CD4-positive, alpha-beta memory T cell (primary cell): ENCODE measurements at places on chromosomes 6 and 20.

DNA sequence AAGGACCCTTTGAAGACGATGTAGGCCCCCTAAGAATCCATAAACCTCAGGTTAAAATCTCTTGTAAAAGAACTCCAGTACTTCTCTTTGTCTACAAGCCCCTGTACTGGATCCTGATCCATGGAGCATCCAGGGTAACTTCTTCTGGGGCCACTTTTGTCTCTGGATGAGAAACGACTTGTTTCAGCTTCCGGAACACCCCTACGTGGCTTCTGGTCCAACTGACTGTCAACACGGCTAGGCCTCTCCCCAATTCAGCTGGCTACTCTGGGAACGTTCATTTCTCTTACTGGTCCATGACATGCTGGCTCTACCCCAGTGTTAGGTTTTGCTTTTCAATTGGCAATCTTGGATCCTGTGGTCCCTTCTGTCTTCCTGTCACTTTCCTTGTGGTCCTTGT lies 198.0 kb downstream of the BACH2 start:
- DNase-seq, result no peak

- peak; percentile 40 for DNase-seq
Measured at GRCh38 chr6:107657755-107658461, 166.2 kb downstream of the SCML4 start.

GRCh38 chr6:47090881-47091280 lies 48.7 kb upstream of the ADGRF1 start:
- no peak for DNase-seq

DNA sequence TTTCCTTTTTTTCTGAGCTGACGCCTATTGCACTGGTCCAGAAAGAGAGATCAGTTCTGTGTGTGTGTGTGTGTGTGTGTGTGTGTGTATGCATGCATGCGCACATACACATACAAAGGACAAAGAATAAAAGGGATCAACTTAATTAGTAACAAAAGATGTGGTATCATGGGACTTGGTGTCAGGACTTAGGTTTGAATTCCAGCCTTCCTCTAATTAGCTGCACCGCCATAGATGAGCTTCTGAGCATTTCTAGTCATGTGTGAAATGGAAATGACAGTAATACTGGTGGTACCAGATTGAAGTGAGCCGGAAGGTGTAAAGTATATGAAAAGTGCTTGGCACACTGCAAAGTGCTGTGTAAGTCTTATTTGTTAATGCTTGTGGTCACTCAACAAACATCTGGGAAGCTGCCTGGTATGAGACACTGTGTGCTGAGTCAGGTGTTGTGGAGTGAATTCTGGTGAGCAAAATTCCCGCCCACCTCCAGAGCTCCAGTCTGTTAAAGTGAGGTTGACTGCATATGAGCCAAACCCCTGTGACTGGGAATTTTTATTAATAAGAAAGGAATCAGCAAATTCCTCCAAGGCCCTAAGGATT lies 12.4 kb downstream of the DAAM2 start:
- no peak for DNase-seq

- DNase-seq, result no peak
Measured at GRCh38 chr6:162147281-162147680, 580.3 kb downstream of the PRKN start.

- no peak for DNase-seq
Measured at GRCh38 chr6:83218646-83219045, 25.5 kb downstream of the RWDD2A start.

DNA sequence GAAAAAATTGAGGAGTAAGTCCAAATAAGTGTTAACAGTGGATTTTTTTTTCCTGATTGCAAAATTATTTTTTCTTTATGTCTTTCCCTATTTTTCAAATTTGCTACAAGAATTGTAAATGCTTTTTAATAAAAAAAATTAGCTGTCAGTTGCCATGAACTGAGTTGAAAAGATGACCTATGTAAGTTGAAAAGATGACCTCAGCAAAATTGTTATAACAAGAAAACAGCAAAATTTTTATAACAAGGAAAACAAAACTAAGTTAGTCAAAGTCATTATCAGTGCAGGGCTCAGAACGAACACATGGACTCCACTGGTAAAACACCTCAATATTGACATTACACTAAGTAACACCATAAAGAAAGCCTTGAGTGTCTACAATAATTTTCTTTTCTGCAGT lies 207.0 kb upstream of the HDDC2 start:
- DNase-seq, result no peak

DNA sequence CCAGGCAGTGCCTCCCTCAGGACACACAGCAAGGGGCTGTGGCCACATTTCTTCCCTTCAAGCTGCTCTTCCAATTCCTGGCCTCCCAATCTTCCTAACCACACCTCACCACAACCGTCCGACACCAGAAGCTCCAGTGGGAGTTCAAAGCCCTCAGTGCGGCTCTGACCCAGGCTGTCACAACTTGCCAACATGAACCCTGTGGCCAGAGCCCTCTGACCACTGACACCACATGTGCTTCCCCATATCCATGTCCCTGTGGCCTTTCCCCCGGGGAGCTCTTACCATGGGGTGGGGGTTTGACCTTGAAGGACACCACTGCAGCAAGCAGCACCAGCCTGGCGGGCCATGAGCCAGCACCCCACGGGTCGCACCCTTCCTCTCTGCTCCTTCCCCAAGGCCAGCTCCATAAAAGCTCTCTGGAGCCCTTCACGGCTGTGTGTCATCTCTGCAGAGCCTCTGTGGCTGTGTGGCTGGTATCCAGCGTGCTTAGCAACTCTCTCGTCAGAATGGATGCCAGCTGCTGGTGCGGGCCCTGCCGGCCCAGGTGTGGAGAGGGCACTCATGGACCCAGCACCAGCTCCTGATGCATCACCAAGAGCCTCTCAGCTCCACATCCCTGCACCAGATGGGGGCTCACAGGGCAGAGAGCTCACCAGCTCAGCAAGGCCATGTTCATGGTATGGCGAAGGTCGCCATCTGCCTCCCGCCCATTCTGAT lies 106.1 kb downstream of the PSMB1 start:
- DNase-seq, result no peak

DNA sequence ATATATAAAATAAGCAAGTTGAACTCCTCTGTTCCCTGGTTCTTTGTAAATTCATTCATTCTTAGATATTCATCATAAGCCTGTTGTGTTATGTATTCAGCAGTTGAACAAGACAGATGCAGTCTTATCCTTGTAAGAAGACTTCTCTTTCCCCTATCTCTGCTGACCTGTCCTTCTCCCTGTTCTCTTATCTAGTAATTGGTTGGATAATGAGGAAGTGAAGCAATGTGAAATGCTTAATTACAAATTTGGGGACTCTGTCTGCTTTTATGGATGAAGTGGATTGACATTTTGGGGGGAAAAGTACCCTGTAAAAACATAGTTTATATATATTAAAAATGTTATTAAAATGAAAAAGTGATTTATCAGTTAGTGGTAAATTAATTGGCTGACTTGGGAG lies 37.0 kb downstream of the CDKAL1 start:
- DNase-seq, result no peak

DNA sequence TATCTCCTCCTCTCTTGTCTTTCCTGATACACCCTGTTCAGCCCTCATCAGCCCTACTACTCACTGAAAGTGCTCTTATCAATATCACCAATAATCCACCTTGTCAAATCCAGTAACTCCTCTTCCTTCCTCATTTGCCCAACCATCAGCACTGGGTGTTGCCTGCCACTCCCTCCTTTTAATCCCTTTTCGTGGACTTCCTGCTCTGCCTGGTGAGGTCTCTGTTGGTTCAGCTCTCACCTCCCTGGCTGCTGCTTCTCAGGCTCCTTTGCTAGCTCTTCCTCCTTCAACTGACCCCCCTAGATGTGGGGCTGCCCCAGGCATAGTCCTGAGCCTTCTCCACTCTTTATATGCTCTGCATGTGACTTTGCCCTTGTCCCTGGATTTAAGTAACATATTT lies 92.5 kb downstream of the PREP start:
- DNase-seq, result no peak

DNA sequence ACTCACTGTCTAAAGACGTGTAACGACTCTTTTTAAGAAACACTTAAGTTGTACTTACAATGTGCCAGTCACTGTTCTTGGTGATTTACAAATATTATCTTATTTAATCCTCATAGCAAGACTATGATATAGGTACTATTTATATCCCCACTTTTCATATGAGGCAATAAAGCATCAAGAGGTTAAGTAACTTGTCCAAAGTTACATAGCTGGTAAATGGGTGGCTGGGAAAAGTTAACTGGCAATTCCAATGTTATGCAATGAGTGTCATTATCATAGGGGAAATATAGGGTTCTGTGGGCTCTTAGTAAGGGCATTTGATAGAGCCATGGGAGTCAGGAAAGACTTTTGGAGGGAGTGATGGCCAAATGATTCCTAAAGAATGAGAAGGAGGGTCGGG lies 21.4 kb upstream of the RIPOR2 start:
- no peak for DNase-seq

DNA sequence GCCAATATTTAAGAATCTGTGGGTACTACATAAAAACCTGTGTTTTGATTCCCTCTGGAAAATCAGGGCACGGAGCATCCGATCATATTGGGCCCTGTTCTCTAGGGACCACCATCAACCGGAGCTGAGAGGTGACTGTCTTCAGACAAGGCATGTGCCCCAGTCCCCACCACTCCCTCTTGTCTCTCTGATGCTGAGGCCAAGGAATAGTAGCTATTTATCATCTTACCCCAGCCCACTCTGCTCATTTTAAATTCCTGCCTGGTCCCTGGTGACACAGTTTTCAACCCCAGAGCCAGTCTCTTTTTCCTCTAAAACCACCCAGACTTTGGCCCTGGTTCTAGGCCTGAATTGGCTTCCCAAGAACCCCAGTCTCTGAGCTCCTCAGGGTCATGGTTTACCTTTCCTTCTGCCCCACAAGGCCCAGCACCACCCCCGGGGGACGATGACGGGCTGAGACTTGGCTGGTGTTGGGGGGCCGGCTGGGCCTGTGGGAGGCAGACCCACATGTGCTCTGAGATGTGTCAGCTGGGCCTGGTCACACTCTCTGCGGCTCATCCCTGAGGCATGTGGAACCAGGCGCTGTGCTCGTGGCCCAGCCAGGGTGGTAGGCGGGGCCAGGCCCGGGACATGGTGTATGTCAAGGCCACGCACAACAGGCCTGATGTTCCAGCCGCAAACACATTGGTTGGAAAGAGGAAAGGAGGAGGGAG lies 114.4 kb downstream of the CEBPB start:
- DNase-seq, result no peak

- no peak for DNase-seq
Measured at GRCh38 chr6:147105786-147106185, 98.4 kb upstream of the STXBP5 start.

- no peak for DNase-seq
Measured at GRCh38 chr6:81767163-81767891, 14.8 kb upstream of the TENT5A start.

GRCh38 chr6:163554663-163555062 lies 140.1 kb downstream of the QKI start:
- DNase-seq, result peak; percentile 37

DNA sequence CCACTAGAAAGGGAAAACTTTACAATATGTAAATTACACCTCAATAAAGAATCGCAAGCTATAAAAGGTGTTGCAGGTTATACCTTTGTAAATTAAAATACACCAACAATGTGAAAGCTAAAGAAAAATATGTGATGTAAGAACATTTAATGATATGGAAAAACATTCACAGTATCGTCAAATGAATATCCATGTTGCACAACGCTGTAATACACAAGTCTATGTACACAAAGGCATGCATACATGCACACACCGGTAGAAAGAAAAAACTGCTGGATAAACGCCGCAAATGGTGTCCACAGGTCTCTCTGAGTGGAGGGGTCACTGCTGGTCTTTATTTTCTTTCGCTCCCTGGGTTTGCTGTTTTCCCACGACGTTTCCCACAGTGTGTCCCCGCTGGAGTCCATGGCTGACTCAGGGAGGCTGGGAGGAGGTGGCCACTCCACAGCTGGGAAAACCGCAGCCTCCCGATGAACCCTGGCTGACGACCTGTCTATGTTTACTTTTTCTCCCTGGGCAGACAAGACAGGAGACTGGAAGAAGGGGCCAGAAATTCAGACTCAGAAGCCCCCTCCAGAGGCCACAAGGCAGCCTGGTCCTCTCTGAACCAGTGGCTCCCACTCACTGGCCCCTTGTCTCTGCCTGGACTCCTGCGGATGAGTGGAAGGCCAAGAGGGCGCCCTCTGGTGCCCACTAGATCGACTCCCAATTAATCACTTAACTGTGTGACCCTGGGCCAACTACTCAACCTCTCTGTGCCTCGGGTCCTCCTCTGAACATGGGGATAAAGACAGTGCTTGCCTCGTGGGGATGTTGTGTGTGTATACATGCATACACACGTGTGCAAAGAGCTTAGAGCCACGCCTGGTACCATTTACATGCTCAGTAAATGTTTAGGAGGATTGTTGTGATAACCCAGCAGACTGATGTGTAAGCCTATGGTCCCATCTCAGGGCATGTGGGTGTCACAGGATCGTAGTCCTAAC lies 12.8 kb upstream of the BPI start:
- DNase-seq, result no peak

DNA sequence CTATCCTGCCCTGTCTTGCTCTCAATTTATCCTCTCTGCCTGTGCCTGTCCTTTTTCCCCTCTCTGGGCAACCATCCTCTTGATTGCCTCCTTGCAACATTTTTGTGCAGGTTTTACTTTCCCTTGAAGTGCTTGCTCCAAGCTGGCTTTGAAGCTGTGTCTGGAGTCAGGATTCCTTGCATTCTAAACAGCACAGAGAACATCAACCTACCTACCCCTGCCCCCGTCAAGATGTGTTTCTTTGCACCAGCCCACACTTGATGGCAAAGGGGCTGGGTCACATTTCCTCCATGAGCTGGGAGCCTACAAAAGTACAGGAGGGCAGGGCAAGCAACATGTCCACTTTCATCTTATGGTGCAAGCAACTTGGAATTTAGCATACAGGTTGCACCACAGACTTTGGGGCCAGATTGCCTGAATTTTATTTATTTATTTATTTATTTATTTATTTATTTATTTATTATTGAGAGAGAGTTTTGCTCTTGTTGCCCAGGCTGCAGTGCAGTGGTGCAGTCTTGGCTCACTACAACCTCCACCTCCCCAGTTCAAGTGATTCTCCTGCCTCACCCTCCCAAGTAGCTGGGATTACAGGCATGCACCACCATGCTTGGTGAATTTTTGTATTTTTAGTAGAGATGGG lies 206.3 kb downstream of the COL19A1 start:
- DNase-seq, result no peak

DNA sequence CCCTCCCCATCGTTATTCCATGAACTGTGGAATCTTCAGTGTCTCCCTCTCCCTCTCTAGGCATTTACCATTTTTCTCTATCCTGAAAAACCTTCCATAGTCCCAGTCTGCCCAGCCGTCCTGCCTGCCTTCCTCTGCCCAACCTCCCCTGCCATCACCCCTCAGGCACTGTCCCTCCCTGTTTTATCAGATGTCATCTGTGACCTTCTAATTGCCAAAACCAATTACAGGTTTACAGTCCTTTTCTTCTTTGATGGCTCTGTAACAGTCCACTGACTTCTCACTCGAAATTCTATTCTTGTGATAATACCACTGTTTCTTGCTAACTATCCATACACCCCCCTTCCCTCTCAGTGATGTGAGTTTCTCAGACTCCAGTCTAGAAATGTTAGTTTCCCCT lies 2.3 kb upstream of the SLC23A2 start:
- DNase-seq, result no peak
